ENCODE measurements at places on chromosomes 11 and 22.

- DNase-seq = peak; percentile 31
Measured at GRCh38 chr11:95229993-95230809, 801 bp downstream of the SESN3 start.

- DNase-seq = no peak
Measured at GRCh38 chr11:120706257-120706656, 194.7 kb downstream of the GRIK4 start.

- DNase-seq = no peak
Measured at GRCh38 chr11:33897761-33898375, 6.0 kb upstream of the LMO2 start.

GRCh38 chr11:85815186-85815931, 4.4 kb upstream of the SYTL2 start:
- no peak for DNase-seq

DNA sequence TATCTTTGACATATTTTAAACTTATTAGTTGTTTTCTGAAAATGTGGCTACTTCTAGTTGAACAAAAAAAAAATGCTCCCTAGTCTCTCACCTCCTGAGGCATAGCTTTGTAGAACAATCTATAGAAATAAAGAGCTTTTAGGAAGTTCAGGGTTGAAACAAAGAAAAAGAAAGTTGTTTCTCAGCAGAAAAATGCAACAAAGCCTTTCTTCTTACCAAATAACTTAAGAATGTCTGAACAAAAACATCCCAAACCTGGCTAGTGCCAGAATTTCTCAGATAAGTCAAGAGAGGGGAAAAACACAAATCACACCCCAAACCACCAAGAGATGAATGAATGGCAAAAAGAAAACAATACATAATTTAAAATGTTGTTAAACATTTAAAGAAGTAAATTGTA, 114.1 kb downstream of the MAML2 start:
- DNase-seq = no peak

GRCh38 chr11:1936781-1937615, 10.1 kb upstream of the MRPL23 start:
- DNase-seq = no peak

- DNase-seq = no peak
Measured at GRCh38 chr11:113189909-113190667, 124.3 kb upstream of the TTC12 start.

- DNase-seq = no peak
Measured at GRCh38 chr22:32874976-32875375, 73.5 kb downstream of the TIMP3 start.
